ENCODE measurements at places on chromosomes 7 and 10.

DNA sequence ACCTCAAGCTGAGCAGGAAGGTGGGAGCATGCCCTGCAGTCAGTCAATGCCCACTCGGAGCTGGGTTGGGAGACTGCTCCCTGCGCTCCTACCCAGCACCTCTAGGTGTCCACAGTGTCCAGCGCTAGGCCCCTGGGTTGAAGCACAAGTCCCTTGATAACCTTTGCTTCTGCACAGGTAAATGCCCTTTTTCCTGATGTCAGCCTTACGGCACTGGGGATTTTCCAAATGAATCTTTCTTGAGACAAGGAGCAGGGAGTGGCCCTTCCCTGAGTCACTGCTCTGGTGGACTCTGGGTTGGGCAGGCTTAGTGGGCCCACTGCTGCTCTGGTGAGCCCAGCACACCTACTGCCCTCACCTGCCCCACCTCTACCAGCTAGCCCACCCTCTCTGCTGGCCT is 61.9 kb upstream of the OPN4 start:
- DNase-seq, result no peak

DNA sequence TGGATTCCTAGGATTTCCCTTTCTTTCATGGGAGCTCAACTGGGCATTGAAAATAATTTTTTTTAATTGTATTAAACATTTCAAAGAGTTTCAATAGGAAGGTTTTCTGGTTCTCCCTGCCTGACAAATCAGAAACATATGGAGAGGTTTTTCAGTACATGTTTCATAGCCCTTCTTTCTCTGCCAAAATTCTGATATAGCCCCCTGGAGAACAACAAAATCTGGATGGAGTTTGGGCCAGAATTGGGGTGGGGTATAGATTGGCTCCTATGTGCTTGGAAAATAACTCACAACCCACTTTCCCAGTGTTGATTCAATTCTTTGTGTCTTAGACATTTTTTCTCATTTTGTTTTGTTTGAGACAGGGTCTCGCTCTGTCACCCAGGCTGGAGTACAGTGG is 24.6 kb upstream of the EIF4H start:
- DNase-seq, result no peak

DNA sequence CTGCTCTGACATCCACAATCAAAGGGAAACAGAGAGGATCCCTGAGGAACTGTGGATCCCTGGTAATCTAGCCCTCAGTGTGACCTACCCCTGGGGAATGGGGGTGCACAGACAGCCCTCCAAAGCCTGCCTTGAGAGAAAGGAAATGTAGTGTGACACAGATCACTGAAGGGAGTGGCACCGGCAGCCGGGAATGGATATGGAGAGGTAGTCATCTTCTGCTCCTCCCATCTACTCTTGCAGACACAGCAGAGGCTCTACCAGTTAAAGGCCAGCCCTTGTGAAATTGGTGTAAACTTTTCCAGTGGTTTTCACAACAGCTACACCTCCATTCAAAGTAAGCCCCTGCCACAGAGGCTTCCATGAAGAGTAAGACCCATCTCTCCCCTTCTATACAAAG is 144.4 kb downstream of the PCDH15 start:
- no peak for DNase-seq

GRCh38 chr7:87100326-87100725 is 40.9 kb upstream of the ELAPOR2 start:
- DNase-seq, result no peak

DNA sequence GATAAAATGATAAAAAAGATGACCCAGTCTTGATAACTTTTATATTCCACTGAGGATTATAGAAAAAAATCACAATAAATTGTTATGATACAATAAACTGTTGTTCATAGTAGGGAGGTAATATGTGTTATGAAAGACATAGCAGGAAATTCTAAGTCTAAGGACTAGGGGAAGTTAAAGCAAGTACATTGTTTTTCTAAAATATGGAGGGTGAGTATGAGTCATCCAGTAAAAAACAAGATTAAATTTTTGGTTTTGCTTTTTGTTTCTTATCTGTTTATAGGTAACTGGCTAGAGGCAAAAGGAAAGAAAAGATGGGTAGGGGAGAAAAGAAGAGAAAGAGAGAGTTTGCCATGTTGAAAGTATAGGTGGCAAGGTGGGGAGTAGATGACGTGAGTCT is 188.4 kb downstream of the POLR1F start:
- no peak for DNase-seq

GRCh38 chr7:17150018-17150417 is 148.4 kb upstream of the AHR start:
- no peak for DNase-seq

DNA sequence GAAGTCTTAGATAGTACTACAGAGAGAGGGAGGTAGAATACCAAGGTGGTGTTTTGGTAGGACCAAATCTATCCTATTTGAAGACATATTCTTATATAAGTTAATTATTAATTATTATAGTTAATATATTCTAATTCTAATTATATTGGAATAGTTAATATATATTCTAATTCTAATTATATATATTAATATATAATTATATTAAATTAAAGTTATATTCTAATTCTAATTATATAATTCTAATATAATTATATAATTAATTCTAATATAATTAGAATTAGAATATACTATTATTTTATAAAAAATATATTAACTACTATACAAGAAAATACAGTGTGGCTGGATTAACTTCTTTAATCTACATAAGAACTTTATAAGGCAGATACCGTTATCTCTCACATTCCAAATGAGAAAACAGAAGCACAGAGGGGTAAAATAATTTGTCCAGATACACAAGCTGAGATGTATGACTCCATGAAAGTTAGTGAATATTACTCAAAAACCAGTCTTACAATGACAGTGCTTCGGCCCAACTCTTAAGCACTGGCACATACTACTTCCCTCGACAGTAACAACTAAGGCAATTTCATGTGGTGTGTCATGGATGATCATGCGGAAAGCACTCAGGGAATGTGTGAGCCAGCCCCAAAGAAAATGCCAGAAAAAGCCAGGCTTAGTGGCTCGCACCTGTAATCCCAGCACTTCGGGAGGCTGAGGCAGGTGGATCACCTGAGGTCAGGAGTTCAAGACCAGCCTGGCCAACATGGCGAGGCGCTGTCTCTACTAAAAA is 42.6 kb downstream of the TYW1B start:
- no peak for DNase-seq

DNA sequence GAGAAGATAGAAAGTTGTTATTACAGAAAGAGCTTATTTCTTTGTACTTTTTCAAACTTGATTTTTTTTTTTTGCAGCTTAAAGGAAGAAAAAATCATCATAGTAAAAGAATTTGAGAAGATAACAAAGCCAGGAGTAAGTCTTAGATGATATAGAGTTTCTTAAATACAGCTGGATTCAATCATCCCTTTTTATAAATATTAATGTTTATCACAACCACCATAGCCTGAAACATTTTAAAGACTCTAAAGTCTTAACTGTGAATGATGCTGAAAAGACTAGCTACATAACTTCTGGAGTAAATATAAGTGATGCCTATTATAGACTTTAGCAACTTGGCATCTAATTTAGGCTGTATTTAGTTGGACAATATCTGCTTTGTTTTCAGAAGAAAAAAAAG is 54.8 kb upstream of the FGL2 start:
- DNase-seq, result no peak

GRCh38 chr10:64040781-64041180 is 519.6 kb downstream of the REEP3 start:
- DNase-seq, result no peak

DNA sequence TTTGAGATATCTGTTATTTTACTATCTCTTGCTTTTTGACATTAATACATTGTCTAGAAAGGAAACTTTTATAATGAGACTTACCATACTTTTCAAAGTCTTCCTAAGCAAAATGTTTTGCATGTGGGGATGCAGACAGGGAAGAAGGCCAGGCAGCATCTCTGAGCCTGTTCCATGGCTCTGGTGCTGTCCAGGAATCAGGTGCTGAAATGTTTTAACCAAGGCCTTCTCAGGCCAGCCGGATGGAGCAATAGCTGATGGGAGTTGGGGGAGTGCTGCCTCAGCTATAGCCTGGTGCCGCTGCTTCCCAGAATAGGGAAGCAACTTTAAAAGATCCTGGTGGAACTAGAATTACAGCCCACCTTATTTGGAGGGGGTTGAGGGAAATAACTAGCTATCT is 38.5 kb downstream of the CRTAC1 start:
- peak; percentile 31 for DNase-seq
